ENCODE measurements at places on chromosomes 3 and 15. TPM values are rescaled to one million over a fixed set of nuclear protein-coding genes. Genes with fewer than 3 reads are reported as not detected.

- H3K4me1 ChIP-seq: peaks cover 9% of the 10 kb centered on the region
- H3K27me3 ChIP-seq: peaks cover 6% of the 10 kb centered on the region
- H3K36me3 ChIP-seq: no peaks in the 10 kb centered on the region
- no peak for DNase-seq
These were observed 42.2 kb downstream of the CHDH start for GRCh38 chr3:53803816-53804695.

WDR49 gene
- 0.91 TPM for total RNA-seq

GRCh38 chr3:36397841-36398240 lies 17.5 kb downstream of the STAC start:
- no peak for DNase-seq
- H3K27me3 ChIP-seq: peaks cover 5% of the 10 kb centered on the region
- no peaks in the 10 kb centered on the region for H3K36me3 ChIP-seq
- H3K4me1 ChIP-seq: peaks cover 7% of the 10 kb centered on the region

CSTA gene
- total RNA-seq: not detected

MCCC1 gene
- total RNA-seq: 32.5 TPM

TRIM59 gene
- total RNA-seq: 24.5 TPM

INO80 gene
- 25.9 TPM for total RNA-seq

DNA sequence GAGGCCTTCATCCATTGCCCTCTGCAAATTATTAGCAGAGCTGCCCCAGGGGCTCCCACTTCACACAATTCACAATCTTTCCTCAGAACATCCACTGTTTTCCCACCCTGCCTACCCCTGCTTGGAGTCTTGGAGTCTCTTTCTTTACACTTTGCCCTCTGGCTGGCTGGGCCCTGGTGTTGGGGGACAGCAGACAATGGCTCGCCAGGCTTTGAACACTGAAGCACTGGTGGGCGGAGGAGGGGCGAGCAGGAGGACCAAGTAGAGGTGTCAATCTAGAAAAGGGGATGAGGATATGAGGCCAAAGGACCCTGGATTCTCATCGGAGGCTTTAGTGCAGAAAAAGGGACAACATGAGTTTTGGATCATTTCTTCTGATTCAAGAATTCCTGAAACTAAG lies 212.0 kb downstream of the NR1D2 start:
- no peak overlapping the region for H3K4me3 ChIP-seq
- DNase-seq: no peak
- no peak overlapping the region for H3K27ac ChIP-seq
- H3K27me3 ChIP-seq: no peaks in the 10 kb centered on the region
- no peaks in the 10 kb centered on the region for H3K36me3 ChIP-seq

DNA sequence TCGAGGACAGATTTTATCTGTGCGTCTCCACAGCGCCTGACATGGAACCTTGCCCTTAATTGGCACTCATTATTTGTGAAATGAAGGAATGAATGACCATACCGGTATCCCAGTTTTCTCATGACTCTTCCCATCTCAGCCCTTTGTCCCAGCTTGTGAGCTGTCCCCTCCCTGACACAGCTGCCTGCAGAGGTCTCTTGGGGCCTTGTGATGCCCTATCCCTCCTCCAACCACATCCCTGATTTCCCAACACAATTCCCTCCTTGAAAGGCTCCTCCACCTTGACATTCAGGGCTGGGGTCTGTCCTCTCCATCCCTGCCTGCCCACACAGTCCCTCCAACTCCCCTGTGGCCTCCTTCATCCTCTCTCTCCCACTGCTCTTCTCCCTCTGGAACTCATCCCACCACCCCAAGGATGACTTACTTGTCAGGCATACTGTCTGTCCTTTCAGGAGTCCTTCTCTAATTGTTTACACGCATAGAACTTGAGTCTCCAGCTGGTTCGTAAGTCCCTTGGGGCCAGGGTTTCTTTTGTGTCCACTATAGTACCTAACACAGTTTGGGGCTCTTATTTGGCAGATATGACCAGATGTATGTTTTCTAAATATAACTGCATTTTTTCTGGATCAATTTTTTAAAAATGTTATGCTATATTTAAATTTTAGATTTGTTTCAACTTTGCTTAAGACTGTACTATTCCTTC lies 35.6 kb upstream of the FILIP1L start:
- no peak overlapping the region for H3K4me3 ChIP-seq

DNA sequence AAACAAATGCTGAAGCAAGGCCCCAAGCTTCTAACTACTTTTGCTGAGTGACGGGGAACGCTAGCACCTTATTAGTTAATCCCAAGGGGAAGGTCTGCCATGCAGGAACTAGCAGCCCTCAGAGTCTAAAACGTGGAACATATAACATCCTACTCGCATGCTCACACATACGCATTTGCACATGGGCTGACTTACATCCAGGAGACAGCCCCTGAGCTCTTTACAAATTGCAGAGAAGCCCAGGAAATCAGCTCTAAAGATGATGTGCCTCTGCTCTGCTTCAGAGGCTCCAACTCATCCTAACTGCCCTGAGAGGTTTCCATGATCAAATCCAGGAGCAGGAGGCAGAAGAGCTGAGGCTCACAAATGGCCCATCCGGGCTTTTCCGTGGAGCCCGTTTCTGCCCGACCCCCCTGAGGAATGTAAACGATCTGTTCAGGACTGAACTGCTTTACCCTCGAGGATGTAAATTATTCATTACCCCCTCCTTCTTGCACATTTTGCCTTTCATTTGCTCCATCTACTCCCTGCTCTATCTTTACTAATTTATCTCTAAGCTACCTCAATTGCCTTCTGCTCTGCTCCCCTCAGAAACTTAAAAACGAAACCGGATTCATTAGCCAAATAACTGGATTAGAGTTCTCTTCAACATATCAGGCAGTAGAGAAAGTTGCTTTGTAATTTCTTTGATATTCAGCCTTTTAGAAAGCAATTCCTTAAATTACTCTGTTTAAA lies 141.9 kb upstream of the CCDC54 start:
- DNase-seq: no peak
- peaks cover 13% of the 10 kb centered on the region for H3K27me3 ChIP-seq
- H3K4me3 ChIP-seq: peak overlapping the region; percentile 49
- no peaks in the 10 kb centered on the region for H3K36me3 ChIP-seq
- H3K27ac ChIP-seq: no peak overlapping the region

GRCh38 chr3:62238003-62238402 lies 135.3 kb downstream of the FEZF2 start:
- H3K36me3 ChIP-seq: no peaks in the 10 kb centered on the region
- no peaks in the 10 kb centered on the region for H3K4me1 ChIP-seq
- no peak overlapping the region for H3K27ac ChIP-seq
- H3K27me3 ChIP-seq: no peaks in the 10 kb centered on the region

DNA sequence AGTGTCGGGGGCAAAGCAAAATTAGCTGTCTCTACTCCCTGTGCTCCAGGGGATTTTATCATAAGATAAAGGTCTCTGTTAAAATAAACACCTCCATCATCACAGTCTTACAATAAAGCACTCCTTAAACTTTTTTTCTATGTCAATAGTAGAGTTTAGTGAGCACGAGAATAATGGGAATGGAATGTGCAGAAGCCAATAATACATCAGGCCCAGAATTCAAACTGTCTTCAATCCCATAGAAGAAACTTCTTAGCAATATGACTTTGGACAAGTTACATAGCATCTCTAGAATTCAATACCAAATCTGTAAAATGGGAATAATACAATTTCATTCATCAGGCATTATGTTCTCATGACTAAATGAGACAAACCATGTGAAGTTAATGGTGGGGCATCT lies 49.0 kb upstream of the EPHA3 start:
- no peaks in the 10 kb centered on the region for H3K36me3 ChIP-seq
- no peak overlapping the region for H3K4me3 ChIP-seq
- H3K27me3 ChIP-seq: no peaks in the 10 kb centered on the region
- DNase-seq: no peak
- H3K27ac ChIP-seq: no peak overlapping the region

DNA sequence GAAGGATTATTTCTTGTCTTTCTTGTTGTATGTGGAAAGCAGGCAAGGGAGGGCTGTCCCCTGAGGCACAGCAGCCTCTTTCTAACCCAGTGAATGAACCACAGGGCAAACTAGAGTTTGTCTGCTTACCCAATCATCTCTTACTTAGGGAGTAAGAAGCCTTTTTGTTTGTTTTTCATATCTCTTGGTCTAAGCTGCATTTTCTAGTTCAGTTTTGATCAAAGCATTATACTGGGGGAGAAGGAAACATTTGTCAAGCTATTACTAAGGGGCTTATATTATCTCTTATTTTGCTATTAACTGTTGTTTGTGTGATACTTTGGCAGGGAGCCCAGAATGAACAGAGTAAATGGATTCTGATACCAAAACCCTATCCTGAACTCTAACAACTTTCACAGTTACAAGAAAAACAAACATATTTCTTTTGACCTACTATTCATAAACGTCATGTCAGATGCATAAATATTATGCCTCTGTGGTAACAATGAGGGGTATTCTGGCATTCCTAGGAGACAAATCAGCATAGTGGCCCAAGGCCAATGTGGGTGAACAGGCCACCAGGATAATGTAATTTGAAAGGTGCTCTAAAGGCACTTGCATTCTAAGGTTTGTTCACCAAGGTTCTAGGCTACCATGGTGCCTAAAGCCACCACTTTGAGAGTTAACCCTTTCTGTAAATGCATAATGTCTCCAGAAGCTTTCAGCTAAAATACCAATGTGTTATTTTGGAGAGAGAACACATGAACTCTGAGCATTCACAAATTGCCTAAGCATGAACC lies 271.6 kb upstream of the ZPLD1 start:
- H3K36me3 ChIP-seq: no peaks in the 10 kb centered on the region
- H3K4me3 ChIP-seq: no peak overlapping the region
- peaks cover 4% of the 10 kb centered on the region for H3K4me1 ChIP-seq
- no peaks in the 10 kb centered on the region for H3K27me3 ChIP-seq
- no peak overlapping the region for H3K27ac ChIP-seq
- no peak for DNase-seq

DNA sequence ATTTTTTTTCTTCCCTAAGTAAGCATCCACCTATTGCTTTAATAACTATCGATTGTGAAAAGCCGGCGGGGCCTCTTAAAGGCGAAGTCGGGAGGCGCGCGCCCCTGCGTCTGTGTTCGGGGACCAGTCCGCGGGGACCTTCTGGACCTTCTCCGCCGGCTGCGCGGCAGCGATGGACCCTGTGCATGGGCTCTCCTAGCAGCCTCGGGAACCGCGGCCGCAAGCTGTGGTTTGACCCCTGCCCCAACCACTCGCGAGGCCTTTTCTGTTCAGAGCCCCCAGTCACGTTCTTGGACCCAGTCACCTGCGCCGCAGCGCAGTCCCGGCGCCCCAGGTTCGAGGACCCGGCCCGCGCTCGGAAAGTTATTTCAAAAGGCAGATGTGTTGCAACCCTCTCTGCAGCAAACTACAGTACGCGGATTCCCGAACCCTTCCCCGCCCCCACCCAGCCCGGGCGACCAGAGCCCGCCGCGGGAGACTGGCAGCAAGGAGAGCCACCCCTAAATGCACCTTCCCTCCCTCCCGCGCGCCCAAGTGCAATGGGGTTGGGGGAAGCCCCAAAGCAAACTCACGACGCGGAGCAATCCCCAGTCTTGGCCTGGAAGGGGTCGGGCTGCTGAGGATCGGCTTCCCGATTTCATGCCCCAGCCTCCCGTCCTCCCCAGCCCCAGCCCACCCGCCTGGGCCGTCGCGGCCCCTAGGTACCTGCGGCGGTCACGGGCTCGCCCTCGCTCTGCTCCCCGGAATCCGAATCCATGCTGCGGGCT lies 684 bp downstream of the TNFAIP8L3 start:
- no peak for DNase-seq
- H3K27ac ChIP-seq: no peak overlapping the region
- H3K27me3 ChIP-seq: peaks cover 81% of the 10 kb centered on the region
- H3K4me1 ChIP-seq: peaks cover 12% of the 10 kb centered on the region
- H3K4me3 ChIP-seq: peak overlapping the region; percentile 70

GRCh38 chr15:101623367-101624304 lies 28.5 kb downstream of the TM2D3 start:
- no peaks in the 10 kb centered on the region for H3K27me3 ChIP-seq
- H3K36me3 ChIP-seq: peaks cover 18% of the 10 kb centered on the region
- H3K4me1 ChIP-seq: peaks cover 5% of the 10 kb centered on the region
- no peak overlapping the region for H3K27ac ChIP-seq

- no peaks in the 10 kb centered on the region for H3K36me3 ChIP-seq
- H3K27ac ChIP-seq: peak overlapping the region; percentile 37
- no peak overlapping the region for H3K4me3 ChIP-seq
- H3K4me1 ChIP-seq: peaks cover 4% of the 10 kb centered on the region
- peak; percentile 18 for DNase-seq
- no peaks in the 10 kb centered on the region for H3K27me3 ChIP-seq
These were observed 40.7 kb downstream of the LDHAL6B start for GRCh38 chr15:59247364-59247763.

DNA sequence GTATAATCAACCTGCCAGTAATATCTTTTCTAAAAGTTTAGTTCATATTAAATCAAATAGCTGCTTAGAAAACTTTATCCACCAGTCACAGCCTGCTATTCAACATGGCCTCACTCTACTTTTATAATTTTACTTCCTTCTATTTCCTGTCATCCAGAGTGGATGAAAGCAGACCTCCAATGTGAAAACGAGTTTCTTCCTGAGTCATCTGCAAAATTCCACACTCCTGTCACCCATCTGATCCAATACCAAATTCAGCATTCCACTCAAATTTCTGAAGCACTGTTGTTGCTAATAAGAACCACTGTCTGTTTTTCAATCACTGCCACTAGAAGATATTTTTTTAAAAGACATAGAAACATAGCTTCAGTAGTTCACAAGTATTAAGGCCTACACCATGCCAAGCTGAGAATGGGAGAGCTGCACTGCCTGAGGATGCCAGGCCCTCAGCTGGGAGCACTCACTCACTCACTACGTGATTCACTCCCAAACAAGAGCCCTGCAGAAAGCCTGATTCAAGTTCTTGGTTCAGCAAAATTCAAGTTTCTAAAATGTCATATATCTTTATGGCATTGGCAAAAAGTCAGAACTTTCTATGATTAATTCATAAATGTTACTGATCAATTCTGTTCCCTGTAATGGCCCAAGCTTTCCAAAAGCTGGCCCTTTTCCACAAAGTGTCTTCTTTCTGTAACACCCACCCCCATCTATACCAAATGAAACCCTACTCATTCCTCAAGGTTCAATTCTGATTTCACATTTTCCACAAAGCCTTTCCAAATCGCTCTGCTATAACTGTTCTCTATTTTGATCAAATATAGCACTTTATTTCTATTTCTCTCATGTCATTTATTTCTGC lies 82.9 kb downstream of the FSIP1 start:
- H3K36me3 ChIP-seq: no peaks in the 10 kb centered on the region
- H3K27ac ChIP-seq: no peak overlapping the region
- no peak for DNase-seq
- H3K27me3 ChIP-seq: no peaks in the 10 kb centered on the region
- no peak overlapping the region for H3K4me3 ChIP-seq

- no peaks in the 10 kb centered on the region for H3K27me3 ChIP-seq
- peaks cover 17% of the 10 kb centered on the region for H3K36me3 ChIP-seq
- H3K4me3 ChIP-seq: no peak overlapping the region
- H3K27ac ChIP-seq: no peak overlapping the region
- H3K4me1 ChIP-seq: no peaks in the 10 kb centered on the region
These were observed 69.5 kb upstream of the SUCLG2 start for GRCh38 chr3:67723863-67724262.

DNA sequence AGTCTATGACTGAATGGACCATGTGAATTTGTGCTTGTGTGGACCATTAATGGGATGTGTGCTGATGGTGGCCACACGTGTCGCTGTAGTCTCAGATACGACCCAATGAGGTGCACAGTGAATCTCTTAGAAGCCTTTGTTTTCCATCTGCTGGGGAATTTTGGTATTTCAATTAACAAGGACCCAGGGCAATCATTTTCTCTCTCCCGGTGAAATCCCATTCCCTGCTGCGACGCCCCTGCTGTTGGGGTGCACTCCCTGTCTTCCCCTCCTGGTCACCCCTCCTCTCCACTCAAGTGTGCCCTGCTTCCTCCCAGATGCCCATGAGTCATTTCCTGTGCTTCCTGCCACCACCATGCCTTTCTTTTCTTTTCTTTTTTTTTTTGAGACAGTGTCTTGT lies 32.7 kb downstream of the EBLN2 start:
- no peak for DNase-seq
- H3K27ac ChIP-seq: no peak overlapping the region
- no peaks in the 10 kb centered on the region for H3K36me3 ChIP-seq
- no peaks in the 10 kb centered on the region for H3K27me3 ChIP-seq
- no peak overlapping the region for H3K4me3 ChIP-seq

Data from progenitor cell of endocrine pancreas (in vitro differentiated cells).